Left ventricle myocardium inferior (tissue), 1 donor: ENCODE measurements at places on chromosomes 16 and 17. TPM values are rescaled to one million over a fixed set of nuclear protein-coding genes. Genes with fewer than 3 reads are reported as not detected.

GRCh38 chr17:48814504-48814903 is 2.5 kb downstream of the TTLL6 start:
- peak; percentile 35 for DNase-seq

DNA sequence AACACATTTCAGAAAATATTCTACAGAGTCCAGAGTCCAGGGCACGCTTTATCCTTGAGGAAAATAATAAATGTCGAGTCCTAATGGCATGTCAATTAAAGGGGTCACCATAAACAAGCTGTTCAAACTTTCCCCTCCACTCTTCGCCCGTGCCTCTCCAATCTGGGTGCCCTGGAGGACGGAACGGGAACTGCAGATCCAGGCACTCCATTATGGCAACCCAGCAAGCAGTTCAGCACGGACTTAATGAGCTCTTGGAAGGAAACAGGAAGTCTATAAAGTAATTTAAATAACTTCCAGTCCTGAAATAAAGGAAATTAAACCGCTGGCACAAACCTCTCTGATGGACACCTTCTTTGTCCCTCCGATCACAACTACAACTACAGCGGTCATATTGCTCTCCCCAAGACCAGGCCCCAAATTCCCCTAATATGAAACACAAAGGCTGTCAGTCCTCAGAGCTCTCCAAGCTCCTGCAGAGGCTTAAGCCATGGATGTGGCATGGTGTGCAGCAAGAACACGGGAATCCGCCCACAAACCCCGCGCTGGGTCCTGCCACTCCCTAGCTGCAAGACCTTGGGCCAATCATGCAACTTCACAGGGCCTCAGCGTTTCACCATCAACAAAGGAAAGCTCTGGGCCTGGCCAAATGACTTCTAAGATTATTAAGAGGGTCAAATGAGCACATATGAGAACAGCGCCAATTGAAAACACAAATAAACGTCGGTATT is 52.6 kb downstream of the ZFHX3 start:
- no peak for DNase-seq

- DNase-seq = no peak
These were observed 218 bp downstream of the TNRC6C start for GRCh38 chr17:77958716-77959125.

DNA sequence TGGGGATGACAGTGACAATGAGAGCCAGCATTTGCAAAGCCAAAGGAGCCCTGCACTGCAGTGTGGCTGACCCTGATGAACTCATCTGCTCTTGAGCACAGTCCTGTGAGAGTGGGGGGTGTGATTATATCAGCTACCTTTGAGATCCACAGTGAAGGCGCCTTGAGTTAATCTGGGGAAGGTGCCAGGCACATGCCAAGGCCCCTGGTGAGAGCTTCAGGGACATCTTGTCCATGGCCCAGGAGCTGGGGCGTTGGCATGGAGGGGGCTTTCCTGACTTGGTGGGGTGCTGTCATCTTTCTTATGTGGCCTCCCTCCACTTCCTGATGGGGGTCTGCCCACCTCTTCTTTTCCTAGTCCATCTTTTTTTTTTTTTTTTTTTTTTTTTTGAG is 86.5 kb downstream of the SNX29 start:
- no peak for DNase-seq

- no peak for DNase-seq
These were observed 74.1 kb downstream of the ABCC12 start for GRCh38 chr16:48081656-48082055.

- DNase-seq = no peak
These were observed 306.7 kb downstream of the CNTNAP4 start for GRCh38 chr16:76583945-76584344.

- peak; percentile 58 for DNase-seq
These were observed 1.4 kb upstream of the SPHK1 start for GRCh38 chr17:76382803-76383545.

- DNase-seq = no peak
These were observed 119.7 kb downstream of the KIF2B start for GRCh38 chr17:53942436-53942835.

DNA sequence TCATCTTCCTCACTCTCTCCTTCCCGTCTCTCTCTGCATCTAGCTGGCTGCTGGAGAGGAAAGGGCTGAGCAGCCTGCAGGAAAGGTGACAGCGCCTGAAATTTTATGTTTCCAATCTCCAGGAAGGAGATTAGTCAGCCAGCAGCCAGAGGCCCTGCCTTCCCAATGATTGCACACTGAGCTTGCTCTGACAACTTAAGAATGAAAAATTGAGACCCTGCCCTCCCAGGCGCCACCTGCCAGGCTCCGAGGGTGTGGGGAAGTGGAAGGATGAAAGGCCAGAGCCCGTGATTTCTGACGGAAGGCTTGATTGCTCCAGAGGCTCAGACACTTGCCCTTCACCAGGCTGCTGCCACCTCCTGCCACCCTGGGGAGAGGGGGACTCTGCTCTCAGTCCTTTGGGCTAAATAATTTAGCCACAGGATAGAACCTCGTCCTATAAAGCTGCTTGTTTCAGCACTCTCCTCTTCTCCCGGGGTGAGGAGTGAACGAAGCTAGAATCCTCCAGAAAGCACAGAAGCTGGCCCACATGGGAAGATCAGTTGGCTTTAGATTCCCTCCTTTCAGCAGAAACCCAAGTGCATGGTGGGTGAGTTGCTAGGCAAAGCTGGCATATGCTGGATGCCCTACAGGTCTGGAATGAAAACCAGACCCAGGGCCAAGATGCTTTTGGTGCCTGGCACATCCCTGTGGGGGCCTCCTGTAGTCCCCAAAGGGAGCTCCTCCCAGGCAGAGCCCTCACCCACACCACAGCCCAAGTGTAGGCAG is 33.5 kb downstream of the GRIN2C start:
- no peak for DNase-seq

DNA sequence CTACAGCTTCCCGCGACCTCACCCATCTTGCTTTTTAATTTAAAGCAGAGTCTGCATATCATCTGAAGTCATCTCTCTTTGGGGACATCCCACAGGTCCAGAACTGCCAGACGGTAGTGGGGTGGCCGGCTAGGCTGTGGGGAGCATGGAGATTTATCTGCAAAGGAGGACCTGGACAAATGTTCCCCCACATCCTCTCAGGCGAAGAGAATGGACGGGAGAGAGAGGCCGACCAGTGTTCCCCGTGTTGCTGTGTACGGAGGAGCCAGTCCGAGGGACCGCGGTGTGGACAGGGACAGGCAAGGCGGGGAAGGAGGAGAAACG is 665 bp upstream of the MT1M start:
- no peak for DNase-seq

DNA sequence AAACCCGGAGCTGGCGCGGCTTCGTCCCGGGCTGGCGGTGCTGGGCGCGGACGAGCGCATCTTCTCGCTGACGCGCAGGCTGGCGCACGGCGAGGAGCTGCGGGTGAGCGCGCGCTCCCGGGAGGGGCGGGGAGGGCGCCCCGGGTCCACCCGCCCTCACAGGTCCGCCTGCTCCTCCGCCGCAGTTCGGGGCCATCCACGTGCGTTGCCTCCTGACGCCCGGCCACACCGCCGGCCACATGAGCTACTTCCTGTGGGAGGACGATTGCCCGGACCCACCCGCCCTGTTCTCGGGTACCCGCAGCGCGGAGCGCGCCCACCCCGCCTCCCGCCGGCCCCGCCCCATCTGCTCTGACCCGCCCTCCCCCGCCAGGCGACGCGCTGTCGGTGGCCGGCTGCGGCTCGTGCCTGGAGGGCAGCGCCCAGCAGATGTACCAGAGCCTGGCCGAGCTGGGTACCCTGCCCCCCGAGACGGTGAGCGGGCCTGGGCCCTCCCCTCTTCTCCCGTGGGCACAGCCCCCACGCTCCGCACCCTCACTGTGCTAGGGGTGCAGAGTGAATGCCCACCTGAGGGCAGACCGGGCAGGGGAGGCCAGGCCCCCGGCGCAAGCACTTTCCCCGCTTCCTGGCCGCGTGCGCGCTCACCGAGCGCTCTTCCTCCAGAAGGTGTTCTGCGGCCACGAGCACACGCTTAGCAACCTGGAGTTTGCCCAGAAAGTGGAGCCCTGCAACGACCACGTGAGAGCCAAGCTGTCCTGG is 1.4 kb downstream of the HAGHL start:
- DNase-seq = peak; percentile 65

GRCh38 chr16:47204736-47205504 is 61.2 kb upstream of the NETO2 start:
- DNase-seq = no peak

CDH5 gene
- total RNA-seq = 47.1 TPM

CLEC18C gene
- total RNA-seq = not detected

SEZ6L2 gene
- total RNA-seq = 0.38 TPM

TSC2 gene
- 80.1 TPM for total RNA-seq
